Stimulated activated CD8-positive, alpha-beta memory T cell treated with anti-CD3 and anti-CD28 coated beads, Interleukin-4, amount 100 ng/mL, for 1 hour (primary cell): ENCODE measurements at places on chromosomes 4 and X.

DNA sequence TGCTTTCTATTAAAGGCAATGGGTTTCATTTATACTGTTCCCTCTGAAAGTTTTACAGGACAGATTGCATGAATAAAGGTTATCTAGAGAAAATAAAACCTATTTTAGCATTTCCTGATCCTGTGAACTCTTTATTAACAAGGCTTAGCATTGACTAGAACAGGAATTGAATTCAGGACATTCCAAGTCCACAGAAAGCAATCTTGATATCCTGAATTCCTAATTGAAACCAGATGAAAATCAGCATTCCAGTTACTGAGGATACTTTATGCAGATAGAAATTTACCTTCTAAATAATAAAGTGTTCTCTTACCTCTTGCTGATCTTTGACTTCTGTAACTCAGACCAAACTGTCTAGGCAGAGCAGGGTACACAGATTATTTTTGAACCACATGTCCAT, 151.4 kb downstream of the ZNF518B start:
- no peak for DNase-seq

GRCh38 chrX:153885208-153885787, 675 bp downstream of the L1CAM start:
- DNase-seq, result no peak

DNA sequence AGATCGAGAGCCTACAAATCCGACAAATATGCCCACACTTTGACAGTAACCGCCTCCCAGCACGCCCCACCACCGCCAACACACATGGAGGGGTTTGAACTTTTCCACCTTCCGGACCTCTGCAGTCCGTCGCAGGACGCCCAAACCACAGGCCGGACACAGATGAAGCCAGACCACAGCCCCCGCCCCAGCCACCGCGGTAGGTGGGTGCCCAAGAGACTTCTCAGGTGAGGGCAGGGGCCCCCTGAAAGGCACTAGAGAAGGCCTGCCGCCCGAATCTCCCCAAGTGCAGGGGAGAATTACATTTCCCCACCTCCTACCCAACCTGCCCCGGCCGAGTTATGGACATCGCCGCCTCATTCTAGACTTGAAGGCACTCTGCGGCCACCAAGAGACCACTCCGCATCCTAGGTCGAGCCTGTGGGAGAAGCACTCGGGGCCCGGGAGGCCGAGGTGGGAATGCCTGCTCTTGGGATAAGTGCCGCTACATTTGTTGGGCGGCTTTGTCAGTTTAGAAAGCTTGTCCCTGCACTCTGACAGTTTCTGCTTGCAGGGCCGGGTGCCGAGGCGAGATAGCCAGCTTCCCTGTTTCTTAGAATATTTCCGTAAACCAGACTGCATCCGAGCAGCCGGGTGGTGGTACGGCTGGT, 21.5 kb downstream of the HAND2 start:
- no peak for DNase-seq

DNA sequence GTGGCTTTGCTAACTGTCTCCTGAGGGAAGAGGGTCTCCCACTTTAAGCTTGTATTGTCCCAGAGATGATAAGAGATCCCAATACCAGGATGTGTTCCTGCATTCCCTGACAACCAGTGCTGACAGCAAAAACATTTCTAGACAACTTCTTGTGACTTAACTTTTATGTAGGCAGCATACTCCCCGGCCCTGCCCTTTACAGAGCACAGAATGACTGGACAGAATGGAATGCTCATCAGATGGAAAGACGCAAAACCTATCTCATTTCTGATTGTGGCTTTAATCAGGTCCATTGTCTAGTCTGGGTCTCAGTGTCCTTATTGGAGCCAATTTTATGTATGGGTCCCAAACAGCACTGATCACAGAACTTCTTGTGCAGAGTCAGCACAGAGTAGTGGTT, 18.2 kb upstream of the PLAC1 start:
- DNase-seq, result no peak

DNA sequence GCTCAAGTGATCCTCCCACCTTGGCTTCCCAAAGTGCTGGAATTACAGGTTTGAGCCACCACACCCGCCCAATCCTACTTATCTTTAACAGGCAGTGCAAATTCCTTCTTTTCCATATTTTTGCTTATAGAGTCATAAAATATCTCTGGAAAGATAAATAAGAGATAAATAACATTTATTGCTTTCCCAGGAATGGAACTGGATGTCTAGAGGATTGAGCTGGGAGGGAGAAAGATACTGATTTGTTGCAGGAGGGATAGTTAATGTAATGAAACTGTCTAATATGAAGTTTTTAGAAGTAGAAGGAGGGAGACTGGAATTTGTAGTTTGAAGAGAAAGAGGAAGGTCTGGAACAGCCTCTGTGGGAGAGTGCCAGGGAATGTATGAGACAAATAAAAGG, 20.2 kb downstream of the ITGB1BP2 start:
- DNase-seq, result no peak

DNA sequence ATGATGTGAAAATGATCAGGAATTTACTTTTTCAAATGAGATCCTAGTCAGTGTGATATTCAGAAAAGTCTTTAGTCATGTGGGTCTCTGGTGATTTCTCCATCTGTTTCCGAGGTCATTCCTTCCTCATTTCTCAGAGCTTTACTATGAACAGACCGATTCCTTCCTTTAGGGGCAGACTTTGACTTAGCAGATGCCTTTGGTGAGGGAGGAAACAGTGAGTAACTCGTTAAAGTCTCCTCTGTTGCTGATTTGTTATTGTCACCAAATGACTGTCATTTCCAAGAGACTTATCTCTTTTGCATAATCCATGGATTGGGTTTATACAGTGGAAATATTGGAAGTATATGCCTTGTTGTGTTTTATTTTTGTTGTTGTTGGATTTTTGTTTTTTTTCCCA, 76.2 kb upstream of the CD99 start:
- no peak for DNase-seq

DNA sequence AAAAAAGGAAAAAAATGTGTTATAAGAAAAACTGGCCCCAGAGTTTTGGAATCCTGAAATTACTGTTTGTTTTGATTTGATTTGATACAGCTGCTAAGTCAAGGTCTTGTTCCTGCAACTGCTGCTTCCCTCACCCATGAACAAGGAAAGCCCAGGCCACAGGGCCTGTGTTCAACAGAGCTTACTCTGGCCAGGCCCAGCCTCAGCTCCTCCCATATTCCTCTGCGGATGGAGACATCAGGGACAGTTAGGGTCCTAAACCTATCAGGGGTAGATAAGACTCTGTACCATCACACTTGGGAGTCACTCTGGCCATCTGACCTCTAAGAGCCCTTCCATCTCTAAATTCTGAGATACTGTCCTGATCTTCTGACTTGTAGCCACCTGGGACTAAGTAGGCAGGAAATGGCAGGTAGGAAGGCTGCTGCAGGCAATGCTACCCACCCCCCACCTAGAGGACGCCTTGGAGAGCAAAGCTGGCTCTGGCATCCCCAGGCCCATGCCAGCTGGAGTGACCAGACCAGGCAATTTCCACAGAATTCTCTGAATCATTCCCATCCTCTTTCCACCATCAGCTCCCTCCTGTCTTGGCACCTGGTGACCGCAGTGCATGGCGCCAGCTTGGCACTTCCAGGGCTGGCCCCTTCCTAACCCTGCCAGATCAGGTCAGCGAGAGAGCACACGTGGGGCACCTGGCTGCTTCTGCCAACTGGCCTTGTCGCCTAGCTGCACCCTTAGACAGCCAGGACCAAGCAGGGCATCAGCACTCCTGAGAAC, 58.0 kb upstream of the TMEM33 start:
- DNase-seq, result no peak

DNA sequence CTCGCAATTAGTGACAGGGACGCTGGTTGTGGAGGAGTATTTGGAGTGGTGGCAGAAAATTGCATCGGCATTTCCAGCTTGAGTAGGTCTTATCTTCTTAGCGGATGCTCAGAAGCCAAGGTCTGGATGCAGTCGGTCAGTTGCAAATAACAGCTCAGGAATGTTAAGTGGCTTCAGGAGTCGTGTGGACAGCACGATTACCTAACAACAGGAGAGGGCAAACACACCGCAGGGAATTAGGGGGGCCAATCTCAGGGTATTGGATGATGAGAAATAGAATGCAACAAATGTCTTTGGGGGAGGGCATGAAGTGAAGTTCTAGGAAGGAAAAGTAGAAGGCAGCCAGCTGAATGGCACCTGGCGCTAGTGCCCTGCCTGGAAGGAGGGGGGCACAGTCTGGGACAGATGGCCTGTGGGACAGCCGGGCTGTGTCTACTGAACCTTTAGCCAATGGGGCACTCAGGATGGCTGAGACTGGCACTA, 11.8 kb downstream of the RASL11B start:
- no peak for DNase-seq

DNA sequence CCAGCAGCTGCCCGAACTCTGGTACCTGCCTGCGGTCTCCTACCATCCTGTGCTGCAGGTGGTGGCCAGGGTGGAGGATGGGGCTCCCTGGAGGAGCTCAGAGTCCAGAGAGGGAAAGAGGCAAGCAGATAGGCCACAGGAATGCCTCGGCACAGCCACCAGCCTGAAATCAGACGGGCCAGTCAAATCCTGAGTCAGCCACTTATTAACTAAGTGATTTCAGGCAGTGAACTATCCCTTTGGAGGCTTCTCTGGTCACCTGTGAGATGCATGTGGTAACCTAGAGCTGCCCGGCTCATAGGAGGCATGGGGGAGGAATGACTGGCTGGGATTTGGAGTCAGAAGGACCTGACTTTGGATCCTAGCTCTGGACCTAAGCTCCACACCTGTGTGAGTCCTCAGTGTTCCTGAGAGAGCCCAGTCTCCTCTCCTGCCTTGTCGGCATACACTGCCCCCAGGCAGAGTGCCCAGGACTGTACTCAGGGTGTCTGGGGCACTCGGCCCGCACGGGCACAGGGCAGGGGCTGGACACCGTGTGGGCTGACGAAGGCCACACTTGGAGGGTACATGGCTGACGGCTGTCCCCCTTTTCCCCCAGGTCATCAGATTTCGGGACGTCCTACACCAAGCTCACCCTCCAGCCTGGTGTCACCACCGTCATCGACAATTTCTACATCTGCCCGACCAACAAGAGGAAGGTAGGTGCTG, 96.4 kb upstream of the PSAPL1 start:
- DNase-seq, result no peak

- no peak for DNase-seq
These were observed 45.9 kb upstream of the SPRY1 start for GRCh38 chr4:123350726-123351125.

DNA sequence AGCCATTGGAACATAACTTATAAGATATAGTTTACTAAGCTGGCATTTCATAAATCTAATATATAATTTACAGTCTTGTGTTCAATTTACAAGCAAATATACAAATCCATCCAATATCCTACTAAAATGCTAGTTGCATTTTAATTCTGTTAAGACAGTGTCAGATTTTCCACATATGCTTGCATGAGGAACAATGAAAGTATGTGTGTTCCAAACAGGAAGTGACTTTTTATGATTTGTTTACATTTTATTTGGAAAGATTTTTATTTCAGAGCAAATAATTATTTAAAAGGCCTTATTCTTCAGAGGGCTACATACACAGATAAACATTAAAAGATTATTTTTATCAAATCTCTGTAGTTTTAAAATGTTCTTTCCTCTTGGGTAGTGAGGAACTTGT, 130.1 kb downstream of the KLHL34 start:
- DNase-seq, result no peak

- no peak for DNase-seq
These were observed 34.6 kb upstream of the CPLX1 start for GRCh38 chr4:860561-860960.

- DNase-seq, result no peak
These were observed 5.4 kb downstream of the CPLX1 start for GRCh38 chr4:820230-821172.

- no peak for DNase-seq
These were observed 111.1 kb downstream of the RTL3 start for GRCh38 chrX:78548012-78548411.

DNA sequence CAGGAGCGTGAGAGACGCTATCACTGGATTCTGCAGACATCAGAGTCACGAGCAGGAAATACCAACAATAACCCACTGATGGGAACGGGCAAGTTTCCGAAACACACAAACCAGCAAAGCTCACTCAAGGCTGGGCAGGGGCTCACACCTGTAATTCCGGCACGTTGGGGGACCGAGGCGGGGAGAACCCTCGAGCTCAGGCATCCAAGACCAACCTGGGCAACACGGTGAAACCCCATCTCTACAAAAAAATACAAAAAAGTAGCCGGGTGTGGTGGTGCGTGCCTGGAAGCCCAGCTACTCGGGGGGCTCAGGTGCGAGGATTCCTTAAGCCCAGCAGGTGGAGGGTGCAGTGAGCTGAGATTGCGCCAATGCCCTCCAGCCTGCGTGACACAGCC, 17.2 kb upstream of the GTPBP6 start:
- no peak for DNase-seq

GRCh38 chr4:153138736-153139135, 65.5 kb upstream of the TRIM2 start:
- no peak for DNase-seq

- DNase-seq, result no peak
These were observed 940.4 kb downstream of the GLUD2 start for GRCh38 chrX:121987835-121988234.

DNA sequence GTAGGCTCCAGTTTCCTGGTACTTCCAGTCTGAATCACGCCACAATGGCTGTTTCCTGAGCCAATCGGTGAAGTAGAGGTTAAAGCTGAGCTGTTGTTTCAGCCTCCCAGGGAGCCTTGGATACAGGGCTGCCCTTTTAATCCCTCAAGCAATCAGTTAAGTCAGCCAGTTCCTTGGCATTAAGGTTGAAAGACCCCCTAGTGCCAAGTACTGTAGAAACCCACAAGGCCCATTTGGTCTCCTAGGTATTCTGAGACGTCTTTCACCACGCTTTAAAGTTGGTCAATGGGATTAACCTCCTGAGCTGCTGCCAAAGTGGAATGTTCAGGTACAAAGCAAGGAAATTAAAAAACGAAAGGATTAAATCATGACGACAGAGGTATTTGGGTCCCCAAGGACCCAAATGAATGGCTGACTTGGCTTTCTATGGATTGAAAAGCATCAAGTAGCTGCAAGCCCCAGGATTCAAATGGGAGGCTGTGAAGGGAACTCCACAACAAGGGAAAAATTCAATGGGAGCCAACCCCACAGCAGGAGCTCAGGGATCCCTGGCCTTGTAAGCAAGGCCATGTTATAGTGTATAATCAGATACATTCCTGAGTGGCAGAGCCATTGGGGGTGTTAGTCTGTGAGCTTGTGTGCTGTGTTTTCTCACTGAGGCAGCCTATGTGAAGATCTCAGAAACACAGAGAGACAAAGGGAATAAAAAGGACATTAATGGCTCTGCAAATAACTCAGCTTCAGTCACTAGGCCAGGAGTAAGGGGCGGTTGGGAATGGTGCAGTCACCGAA, 86.0 kb downstream of the ATG4A start:
- no peak for DNase-seq

DNA sequence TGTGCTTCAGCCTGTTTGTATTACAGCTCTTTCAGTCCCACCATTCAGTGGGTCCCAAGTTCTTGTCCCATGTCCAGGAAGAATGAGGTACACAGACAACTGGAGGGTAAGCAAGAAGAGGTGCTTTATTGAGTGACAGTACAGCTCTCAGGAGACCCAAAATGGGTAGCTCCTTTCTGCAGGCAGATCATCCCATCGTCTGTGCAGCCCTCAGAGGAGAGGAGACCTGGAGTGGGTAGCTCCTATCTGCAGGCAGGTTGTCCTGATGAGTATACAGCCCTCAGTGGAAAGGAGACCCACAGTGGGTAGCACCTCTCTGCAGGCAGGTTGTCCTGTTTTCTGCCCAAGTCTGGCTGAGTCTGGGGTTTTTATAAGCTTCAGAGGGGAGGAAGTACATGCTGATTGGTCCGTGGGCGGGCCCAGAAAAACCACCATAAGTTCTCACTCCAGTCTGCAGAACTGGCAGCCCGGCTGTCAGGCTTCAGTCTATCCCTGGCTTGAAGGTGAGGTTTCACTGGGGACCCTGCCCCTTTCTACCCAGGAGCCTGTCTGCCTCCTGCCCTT, 18.0 kb downstream of the GRK4 start:
- DNase-seq, result no peak
